Activated CD4-positive, CD25-positive, alpha-beta regulatory T cell treated with anti-CD3 and anti-CD28 coated beads, Interleukin-2, amount 50 U/mL, for 24 hours (primary cell): ENCODE measurements at places on chromosomes 1 and 21.

GRCh38 chr1:239125893-239126292, 260.5 kb upstream of the CHRM3 start:
- no peak for ATAC-seq

- no peak for ATAC-seq
Measured at GRCh38 chr1:241171991-241172390, 185.0 kb downstream of the RGS7 start.

DNA sequence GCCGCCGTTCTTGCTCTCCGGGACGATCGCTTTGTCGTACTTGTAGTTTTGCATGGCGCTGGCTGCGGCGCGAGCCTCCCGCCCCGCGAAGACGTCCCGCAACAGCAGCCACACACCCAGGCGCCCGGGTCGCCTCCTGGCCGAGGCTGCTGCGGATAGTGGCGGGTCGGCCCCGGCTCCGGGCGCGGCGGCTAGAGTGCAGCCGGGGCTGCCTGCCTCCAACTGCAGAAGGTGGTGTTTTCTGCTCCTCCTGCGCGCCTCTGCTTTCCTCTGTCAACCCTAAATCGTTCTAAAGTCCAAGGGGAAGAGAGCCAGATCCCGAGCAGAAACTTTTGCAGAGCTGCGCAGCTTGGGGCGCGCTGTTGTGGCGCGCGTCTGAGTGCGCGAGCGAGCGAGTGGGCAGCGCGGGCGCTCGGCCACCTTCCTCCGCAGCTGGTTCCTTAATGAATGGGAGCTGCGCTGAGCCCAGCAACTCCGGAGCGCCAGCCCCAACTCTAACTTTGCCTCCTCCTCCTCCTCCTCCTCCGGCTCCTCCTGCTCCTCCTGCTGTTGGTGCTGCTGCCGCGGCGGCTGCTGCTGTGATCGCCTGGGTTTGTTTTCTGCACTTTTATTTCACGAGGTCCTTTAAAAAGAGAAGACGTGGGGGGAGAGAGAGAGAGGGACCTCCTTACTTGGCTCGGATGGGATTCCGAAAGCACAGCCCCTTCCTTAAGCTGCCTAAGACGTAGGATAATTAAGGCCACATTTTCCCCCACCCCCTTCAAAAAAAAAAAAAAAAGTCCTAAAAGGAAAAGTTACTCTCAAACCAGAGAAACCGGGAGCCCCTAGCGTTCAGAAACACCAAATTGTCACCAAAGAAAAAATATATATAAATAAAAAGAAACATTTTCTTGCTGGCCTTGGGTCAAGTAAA, at the start of gene PLPP3:
TSS of gene PLPP3 (minus strand) at position 601 of the 913 bp plus-strand sequence. CDS start at position 54, 547 bp downstream.
- ATAC-seq = no peak

- no peak for ATAC-seq
Measured at GRCh38 chr1:42336978-42337377, 1.9 kb upstream of the FOXJ3 start.

- no peak for ATAC-seq
Measured at GRCh38 chr1:74731399-74732052, 1.3 kb downstream of the CRYZ start.

- peak; percentile 36 for ATAC-seq
Measured at GRCh38 chr1:150973836-150974579, 627 bp downstream of the CERS2 start.

DNA sequence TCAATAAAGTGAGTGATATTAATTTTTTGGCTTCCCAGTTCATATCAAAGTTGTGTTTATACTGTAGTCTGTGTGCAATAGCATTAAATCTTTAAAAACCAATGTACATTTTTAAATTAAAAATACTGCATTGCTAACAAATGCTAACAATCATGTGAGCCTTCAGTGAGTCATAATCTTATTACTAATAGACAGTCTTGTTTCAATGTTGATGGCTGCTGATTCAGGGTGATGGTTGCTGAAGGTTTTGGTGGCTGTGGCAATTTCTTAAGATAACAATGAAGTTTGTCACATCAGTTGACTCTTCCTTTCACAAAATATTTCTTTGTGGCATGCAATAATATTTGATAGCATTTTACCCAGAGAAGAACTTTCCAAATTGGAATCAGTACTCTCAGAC, 109.0 kb downstream of the ZMYM4 start:
- peak; percentile 68 for ATAC-seq

DNA sequence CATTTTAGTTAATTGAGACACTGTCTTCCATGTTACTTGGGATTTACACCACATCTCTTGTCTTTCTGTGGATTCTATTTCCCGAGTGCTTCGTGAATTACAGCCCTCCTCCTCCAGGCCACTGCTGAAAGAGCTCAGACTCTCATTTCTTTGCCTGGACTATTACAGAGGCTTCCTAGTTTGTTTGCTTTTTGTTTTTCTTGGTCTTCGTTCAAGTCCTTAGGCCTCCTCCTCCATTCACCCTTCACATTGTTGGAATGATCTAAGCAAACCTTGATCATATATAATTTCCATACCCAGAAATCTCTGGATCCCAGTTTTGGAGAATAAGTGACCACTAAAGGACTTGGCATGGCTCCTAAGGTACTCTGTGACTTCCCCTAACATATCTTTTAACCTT, 94.1 kb downstream of the CNIH3 start:
- ATAC-seq = no peak

- ATAC-seq = no peak
Measured at GRCh38 chr21:35537604-35538003, 488.5 kb upstream of the RUNX1 start.

GRCh38 chr1:30200161-30200560, 523.2 kb downstream of the MATN1 start:
- ATAC-seq = no peak

- no peak for ATAC-seq
Measured at GRCh38 chr1:213829780-213830179, 158.0 kb upstream of the PROX1 start.
